Lower lobe of right lung (tissue), 2 donors: ENCODE measurements at places on chromosomes 3 and 15.

DNA sequence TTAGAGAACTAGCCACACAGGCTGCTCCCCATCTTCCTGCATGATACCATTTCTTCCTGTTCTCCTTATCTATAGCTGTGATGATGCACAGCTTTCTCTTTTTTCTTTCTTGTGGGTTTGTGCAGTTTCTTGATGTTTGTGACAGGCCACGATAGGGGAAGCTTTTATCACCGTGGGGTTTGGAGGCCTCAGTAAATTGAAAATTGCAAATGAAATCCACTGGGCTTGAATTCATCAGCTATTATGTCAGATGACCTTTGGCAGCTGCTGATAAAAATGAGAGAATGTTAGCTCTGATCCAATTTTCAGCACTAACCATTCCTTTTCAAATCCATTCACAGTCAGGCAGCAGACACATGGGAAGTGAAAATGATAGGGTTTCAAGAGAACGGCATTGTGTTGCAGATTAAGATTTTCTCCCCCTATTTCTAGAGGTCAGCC is 176.9 kb upstream of the SOX2 start:
- no peak for DNase-seq

- no peak for DNase-seq
Measured at GRCh38 chr15:39589815-39590644, 9.2 kb downstream of the THBS1 start.

DNA sequence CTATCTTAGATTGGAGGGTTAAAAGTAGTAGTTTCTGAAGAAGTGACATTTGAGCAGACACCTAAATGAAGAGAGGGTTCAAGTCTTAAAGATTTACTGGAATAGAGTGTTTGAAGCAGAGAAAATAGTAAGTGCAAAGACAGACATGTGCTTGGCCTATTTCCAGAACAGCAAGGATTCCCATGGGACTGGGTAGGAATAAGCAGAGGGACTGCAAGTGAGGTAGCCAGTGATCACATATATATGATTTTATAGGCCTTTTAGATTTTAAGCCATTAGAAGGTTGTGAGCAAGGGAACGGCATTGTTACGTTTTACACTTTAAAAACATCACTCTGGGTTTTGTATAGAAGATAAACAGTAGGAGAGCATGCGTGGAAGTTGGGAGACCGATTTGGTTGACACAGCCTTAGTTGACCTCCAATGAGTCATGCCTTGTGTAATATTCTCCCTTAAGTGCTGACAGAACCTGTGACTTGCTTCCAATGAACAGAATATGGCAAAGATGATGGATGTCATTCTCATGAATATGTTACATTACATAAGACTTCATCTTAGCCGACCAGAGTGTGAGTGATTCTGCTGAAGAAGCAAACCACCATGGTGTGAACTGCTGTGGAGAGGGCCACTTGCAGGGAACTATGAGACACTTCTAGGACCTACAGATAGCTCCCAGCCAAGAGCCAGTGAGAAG is 37.1 kb upstream of the SLC4A7 start:
- no peak for DNase-seq

GRCh38 chr15:51089699-51090453 is 4.8 kb downstream of the TNFAIP8L3 start:
- no peak for DNase-seq

- DNase-seq: no peak
Measured at GRCh38 chr3:194906229-194906629, 220.5 kb downstream of the FAM43A start.
